Body of pancreas (tissue), 4 donors: ENCODE measurements at places on chromosomes 16 and 17. TPM values are rescaled to one million over a fixed set of nuclear protein-coding genes. Genes with fewer than 3 reads are reported as not detected.

DNA sequence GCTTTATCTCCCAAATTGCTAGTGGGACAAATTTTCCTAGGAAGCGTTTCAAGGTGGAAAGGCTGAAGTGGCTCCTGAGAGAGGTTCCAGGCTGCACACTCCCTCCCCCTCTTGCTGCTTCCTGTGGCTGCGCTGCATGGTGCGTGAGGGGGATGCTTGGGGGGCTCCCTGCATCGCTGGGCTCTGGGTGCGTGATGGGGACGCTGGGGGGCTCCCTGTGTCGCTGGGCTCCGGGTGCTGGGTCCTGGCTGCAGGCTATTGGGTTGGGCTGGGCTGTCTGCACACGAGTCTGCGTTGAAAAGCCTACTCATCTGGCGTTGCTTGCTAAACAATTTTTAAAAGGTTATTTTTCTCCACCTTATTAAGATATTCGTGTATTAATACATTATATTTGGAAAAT lies 30.1 kb downstream of the NDEL1 start:
- no peak for DNase-seq
- no peaks in the 10 kb centered on the region for H3K27me3 ChIP-seq
- H3K4me3 ChIP-seq: no peak overlapping the region
- H3K27ac ChIP-seq: no peak overlapping the region
- no peaks in the 10 kb centered on the region for H3K4me1 ChIP-seq
- H3K36me3 ChIP-seq: no peaks in the 10 kb centered on the region

- no peak overlapping the region for H3K27ac ChIP-seq
- H3K4me3 ChIP-seq: no peak overlapping the region
- peaks cover 1% of the 10 kb centered on the region for H3K4me1 ChIP-seq
- DNase-seq: no peak
These were observed 723.6 kb downstream of the WWOX start for GRCh38 chr16:78823027-78823426.

- peaks cover 18% of the 10 kb centered on the region for H3K36me3 ChIP-seq
- no peaks in the 10 kb centered on the region for H3K27me3 ChIP-seq
- DNase-seq: peak; percentile 96
- peak within 1 kb of the TSS; percentile 93 for H3K27ac ChIP-seq
These were observed at the start of gene SLC25A39 for GRCh38 chr17:44324571-44325275. Gene SLC25A39, minus strand, starts transcription at chr17:44324823. Its CDS starts 1,261 bp downstream, at chr17:44323562.

The SCGB1C2 gene
- not detected for total RNA-seq

The SLFN12L gene
- total RNA-seq: 1.6 TPM
